T-helper 9 cell (primary cell): ENCODE measurements at places on chromosomes 7 and 10.

GRCh38 chr7:159040912-159041711, 103.6 kb downstream of the VIPR2 start:
- no peak for DNase-seq

DNA sequence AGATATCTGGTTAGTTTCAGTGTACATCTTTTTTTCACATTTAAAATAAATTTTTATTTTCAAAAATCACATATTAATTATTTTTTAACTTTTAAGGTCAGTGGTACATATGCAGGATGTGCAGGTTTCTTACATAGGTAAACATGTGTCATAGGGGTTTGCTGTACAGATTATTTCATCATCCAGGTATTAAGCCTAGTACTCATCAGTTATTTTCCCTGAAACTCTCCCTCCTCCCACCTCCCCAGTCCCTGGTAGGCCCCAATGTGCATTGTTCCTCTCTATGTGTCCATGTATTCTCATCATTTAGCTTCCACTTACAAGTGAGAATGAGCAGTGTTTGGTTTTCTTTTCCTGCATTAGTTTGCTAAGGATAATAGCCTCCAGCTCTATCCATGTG, 323.0 kb downstream of the C7orf25 start:
- DNase-seq, result no peak

DNA sequence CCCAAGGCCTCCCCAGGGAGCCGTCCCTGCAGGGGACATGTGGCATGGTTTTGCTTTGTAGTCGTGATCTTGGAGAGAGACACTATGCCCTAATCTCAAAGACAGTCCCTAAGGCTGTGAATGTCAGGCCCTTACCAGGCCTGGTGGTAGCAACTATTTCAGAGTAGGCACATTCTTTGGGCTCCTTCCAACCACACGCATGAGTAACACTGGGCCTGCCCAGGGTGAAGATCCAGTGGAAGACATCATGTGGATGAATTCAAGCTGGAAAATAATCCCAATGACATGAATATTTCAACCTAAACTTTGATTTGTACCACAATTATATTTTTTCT, 39.5 kb upstream of the INSIG1 start:
- no peak for DNase-seq

- no peak for DNase-seq
Measured at GRCh38 chr7:120933475-120933874, 17.1 kb upstream of the ING3 start.

DNA sequence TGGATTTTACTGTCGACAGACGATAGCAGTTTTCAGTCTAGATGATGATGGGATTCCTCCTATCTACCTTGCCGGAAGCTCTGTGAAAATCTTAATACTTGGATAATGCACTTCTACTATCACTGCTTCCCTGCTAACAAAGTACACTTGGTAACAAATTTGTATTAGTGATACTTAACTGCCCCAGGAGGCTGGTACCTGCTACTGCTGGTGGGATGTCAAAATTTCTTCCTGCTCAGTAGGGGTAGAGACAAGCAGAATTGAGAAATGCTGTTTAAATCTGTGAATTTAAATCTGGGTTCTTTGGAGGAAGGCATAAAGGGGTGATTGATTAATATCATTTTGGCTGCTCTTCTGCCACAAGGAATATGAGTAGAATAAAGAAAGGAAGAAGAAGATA, 99.8 kb upstream of the STRIP2 start:
- DNase-seq, result no peak

- DNase-seq, result no peak
Measured at GRCh38 chr10:26389533-26389932, 48.6 kb upstream of the APBB1IP start.

DNA sequence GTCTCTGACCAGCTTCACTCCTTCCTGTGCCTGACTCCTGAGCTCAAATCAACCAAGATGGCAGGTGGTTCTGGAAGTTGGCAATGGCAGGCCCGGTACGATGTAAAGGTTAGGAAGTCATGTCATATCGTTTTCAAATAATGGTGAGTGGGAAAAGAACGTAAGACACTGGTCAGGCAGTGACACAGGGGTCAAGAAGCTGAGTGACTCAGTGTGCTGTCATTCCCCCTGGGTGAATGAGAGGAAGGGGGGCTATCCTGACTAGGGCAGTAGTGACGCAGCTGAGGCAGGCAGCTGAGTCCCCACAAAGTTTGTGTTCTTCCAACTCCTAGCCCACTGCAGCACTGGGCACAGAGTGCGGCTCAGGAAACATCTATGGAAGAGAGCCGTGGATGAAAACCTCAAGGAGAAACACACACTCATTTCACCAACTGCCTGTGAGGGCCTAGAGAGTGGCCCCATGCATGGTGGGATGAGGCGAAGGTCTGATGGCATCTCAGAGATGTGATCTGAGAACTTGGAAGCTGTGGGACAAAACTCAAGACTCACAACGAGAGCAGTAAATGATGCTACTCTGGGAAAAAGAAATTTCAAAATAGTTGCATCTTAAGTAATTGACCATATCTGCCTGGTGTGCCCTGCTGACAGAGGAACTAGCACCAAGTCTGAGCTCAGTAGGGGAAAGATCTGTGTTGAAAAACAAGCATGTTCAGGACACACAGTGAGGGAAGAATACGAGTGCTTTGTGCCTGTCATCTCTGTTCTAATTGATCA, 23.2 kb downstream of the CREB3L2 start:
- no peak for DNase-seq

DNA sequence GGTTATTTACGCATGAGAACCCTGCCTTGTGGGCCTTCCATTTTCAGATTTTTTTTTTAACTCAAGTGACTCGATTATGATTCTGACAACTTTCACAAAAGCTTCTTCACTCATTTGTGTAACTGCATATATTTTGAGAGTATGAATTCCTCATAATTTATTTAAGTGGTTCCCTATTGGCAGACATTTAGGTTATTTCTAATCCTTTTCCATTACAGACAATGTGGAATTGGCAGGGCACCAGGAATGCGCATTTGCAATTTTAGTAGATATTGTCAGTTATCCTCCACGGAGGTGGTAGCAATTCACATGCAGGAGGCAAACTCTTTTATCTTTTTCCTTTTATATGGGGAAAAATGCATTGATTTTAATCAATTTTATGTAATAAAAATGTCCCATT, 2.5 kb downstream of the TMEM176B start:
- DNase-seq, result no peak

GRCh38 chr10:15744217-15744865, 24.6 kb upstream of the ITGA8 start:
- peak; percentile 1 for DNase-seq

DNA sequence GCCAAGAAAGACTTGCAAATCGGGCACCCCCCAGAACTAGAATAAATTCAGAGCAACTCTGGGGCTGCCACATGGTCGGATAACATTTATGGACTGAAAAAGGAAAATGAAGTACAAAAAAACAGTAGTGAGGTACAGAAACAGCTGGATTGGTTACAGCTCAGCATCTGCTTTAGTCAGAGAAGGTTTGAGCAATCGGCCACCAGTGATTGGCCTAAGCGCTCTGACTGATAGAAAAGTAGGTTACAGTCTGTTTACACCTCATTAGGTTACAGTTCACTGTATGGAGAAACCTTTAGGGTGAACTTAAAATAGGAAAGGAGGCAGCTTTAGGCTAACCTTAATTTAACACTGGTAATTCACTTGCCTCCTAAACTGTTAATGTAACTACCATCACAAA, 102.0 kb upstream of the DKK1 start:
- no peak for DNase-seq

- DNase-seq, result no peak
Measured at GRCh38 chr10:106185951-106186350, 978.6 kb downstream of the SORCS1 start.

DNA sequence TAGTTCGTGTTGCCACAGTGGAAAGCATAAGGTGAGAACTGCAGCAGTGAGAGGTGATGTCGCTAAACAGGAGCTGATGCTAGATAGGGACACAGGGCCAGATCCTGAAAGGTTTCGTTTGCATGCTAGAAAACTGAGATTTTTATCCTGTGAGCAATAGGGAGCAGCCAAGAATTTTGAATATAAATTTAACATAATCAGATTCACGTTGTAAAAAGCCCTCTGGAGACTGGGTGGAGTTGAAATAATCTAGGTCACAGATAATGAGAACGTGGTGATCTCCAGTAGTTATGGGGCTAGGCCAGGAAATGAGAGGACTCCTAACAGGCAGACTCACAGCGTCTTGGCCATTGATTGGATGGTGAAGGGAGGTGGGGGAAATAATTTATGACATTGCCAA, 92.1 kb upstream of the IMMP2L start:
- DNase-seq, result no peak

GRCh38 chr7:129514683-129515082, 12.4 kb downstream of the SMKR1 start:
- DNase-seq, result no peak

DNA sequence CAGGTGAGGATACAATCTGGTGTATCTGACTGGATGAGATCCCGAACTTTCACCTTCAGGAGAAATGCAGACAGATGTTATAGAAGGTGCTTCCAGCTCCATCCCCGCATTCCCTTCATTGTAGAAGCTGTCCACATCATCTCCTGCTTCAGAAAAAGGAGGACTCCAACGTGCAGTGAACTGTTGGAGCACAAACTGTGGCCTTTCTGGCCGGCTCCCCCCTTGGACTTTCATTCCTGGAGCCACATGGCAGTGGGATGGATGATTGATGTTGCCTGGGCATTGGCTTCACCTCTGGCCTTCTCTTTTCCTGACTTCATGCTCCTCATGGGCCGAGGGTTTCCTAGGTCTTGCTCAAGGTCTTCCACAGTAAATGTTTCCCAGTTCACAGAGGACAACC, 29.6 kb upstream of the ZNF273 start:
- DNase-seq, result no peak

DNA sequence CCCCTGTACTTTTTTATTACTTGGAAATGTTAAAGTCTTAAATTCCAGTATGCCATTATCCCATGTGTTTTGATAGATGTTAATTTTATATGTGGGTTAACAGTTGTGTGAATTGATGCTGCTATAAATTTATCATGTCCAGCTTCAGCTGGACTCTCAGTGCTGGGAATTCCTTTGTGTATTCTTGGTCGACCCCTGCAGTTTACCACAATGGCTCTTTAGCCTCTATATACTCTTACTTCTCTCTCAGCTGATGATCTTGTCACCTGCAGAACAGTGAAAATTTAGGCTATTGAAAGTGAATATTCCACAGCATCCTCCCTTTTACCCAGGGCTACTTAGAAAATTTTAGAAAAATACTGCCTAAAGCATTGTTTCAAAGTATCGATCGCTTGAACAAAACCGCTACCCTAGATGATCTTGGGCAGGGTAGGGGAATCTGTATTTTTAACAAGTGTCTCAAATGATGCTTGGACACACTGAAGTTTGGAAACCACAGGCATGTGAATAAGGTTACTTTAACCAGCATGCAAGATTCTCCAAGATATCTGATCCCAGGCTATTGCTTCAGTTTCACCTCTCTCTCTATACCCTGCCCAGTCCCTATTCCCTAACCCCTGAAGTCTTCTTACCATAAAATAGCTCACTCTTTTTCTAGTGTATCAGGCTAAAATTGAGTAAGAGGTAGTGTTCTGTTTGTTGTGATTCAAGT, 25.4 kb downstream of the LCOR start:
- DNase-seq, result no peak

DNA sequence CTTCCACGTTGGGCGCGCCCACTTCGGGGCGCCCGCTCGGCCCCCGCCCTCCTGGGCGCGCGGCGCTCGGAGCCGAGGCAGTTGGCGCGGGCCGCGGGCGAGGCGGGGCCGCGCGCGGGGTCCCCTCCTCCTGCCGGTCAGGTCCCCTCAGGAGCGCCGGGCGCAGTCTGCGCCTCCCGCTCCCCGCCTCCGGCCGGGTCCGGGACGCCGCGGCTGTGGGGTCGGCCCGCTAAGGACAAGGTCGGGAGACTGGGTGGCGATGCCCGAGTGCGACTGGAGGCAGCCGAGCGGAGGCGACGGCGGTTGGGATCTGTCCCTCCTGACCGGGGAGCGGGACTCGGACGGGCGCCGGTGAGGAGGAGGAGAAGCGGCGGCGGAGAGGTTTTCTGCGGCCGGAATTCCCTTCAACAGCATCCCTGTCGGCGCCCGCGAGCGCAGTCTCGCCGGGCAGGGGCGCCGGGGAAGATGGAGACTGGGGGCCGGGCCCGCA, at the start of gene ATRNL1:
TSS of gene ATRNL1 (plus strand) at position 80 of the 490 bp plus-strand sequence. CDS start at position 466, 386 bp downstream.
- no peak for DNase-seq

DNA sequence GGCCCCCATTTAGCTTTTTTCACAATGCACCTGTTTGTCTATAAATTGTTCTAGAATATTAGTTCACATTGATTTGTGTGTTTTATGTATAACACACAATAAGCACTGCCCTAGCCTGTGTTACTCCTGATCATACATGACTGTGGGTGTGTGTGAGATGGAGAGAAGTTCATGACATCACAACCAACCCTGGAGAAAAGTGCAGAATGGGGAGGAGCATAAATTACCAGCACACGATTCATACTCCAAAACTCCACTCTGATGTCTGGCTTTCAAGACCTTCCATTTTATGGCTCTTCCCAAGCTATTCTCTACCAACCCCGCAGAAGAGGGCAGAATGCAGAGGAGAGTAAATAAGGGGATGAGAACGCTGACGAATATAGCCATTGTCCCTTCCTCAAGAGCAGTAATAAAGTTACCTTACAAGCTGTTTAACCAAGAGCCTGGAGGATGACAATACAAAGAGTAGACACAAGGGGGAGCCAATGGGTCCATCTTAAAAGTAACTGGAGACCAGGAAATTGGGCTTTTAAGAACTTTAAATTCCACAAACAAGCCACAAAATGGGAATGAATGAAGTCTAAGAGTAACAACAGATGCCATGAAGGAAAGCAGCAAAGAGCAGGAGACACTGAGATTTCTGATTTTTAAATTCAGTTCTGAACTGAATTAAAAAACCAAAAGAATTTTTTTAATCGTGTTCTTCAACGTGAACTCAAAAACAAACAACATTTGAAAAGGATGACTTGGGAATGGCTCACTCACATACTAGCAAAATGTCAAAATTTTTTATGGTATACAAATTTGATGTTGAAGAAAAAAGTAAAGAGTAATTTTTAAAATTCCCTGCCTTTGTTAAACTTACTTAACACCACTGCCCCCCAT, 159.6 kb downstream of the PARD3 start:
- DNase-seq, result no peak

- no peak for DNase-seq
Measured at GRCh38 chr7:28225576-28225975, 45.0 kb upstream of the JAZF1 start.

GRCh38 chr10:65791979-65792378, 1133.9 kb upstream of the LRRTM3 start:
- no peak for DNase-seq

DNA sequence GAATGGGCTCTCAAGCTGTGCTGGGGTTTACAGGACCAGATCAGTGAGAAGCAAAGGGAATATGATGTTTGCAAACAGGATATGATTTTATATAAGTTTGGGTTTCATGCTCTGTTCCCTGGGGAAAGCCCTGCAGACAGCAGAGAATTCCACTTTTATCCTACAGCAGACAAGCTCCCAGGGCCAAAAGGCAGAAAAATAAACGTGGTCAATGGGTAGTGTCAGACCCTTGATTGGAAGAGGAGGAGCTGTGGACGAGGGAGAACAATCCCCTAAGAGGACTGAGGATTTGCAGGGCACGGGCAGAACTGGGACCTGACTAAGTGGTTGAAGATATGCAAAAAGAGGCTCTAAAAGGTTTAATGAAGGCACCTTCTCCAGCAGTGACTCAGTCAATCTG, 275.3 kb downstream of the HDAC9 start:
- DNase-seq, result no peak

GRCh38 chr7:157444843-157445135, 108.0 kb downstream of the DNAJB6 start:
- DNase-seq, result no peak
